ENCODE measurements at places on chromosomes 7 and 10.

DNA sequence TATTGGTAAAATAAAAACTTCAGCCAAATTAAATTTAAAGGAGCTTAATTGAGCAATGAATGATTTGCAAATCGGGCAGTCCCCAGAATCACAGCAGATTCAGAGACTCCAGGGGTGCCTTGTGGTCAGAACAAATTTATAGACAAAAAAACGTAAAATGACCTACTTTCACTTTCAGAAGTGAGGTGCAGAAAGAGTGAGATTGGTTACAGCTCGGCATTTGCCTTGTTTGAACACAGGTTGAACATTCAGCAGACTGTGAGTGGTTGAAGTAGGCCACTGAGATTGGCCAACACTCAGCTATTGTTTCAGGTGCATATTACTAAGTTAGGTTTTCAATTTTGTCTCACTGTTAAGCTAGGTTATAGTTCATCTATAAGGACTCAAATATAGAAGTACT lies 153.4 kb downstream of the BICC1 start:
- no peak for DNase-seq

GRCh38 chr7:30048582-30048981 lies 20.4 kb downstream of the PLEKHA8 start:
- no peak for DNase-seq

DNA sequence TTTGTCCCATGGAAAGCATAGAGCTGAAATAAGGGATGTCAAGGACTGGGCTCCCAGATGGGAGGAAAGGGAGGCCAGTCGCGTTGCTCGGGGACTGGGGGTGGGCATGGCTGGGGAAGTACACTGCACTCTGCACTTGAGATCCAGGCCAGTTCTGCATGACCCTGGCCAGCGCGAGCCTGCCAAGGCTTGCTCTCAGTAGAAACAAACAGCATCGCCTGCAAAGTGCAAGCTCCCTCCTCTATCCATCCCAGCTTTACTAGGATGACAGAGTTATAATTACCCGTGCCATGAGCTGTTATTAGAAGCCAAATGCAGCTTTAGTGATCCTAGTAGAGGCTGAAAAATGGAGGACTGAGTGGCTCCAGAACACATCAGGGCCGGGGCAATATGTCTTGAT lies 43.9 kb upstream of the PDCD4 start:
- no peak for DNase-seq

- DNase-seq = no peak
These were observed 84.1 kb downstream of the SNX10 start for GRCh38 chr7:26375726-26376174.

DNA sequence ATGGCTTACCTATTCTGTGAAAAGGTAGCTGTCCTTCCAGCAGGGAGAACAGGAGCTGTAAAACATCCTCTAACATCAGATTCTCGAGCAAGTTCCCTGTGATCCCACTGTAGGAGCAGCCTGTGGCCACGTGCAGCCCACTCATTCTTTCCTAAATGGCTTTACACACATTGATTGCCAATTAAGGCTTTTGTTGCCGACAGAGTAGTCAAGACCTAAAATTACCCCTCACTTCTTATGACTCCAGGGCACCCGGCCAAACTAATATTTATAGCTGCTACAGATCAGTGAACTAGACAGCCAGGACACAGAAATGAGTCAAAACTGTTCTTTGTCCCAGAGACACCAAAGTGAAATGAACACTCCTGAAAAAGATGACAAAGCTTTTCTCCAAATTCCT lies 832.1 kb downstream of the SORCS3 start:
- DNase-seq = no peak

GRCh38 chr7:67462781-67463191 lies 466.2 kb downstream of the TYW1 start:
- DNase-seq = no peak

- no peak for DNase-seq
These were observed 23.7 kb upstream of the RASSF4 start for GRCh38 chr10:44935966-44936295.

Measured in iPS DF 19.7 (cell line).